ENCODE measurements at places on chromosomes 1 and 21. TPM values are rescaled to one million over a fixed set of nuclear protein-coding genes. Genes with fewer than 3 reads are reported as not detected.

Gene KPRP
- polyA plus RNA-seq = not detected

GRCh38 chr1:221454096-221454495 is 287.8 kb downstream of the DUSP10 start:
- no peak overlapping the region for H3K27ac ChIP-seq
- H3K36me3 ChIP-seq = no peaks in the 10 kb centered on the region
- DNase-seq = no peak
- peaks cover 1% of the 10 kb centered on the region for H3K4me1 ChIP-seq
- H3K27me3 ChIP-seq = no peaks in the 10 kb centered on the region
- no peak overlapping the region for H3K4me3 ChIP-seq

DNA sequence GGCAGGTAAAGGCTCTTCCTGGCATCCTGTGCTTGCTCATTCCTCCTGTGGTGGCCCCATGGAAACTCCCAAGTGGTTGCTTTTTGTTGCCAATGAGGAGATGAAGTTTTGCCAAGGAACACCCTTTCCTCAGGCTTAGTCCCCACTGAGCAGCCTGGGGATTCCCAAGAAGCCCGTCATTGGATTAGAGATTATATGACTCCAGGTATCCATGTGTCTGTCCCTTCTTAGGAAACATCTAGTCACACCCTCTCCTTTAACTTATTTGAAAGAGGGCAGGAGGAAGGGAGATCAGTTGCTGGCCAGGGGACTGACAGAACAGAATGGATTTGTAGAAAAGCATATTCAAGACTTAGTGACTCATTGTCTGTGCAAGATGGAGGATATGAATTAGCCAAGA is 3.8 kb upstream of the LCE3A start:
- no peak for DNase-seq
- peaks cover 12% of the 10 kb centered on the region for H3K4me1 ChIP-seq
- no peak overlapping the region for H3K4me3 ChIP-seq
- no peak overlapping the region for H3K27ac ChIP-seq
- no peaks in the 10 kb centered on the region for H3K36me3 ChIP-seq

Gene PGM1
- 33.5 TPM for polyA plus RNA-seq

DNA sequence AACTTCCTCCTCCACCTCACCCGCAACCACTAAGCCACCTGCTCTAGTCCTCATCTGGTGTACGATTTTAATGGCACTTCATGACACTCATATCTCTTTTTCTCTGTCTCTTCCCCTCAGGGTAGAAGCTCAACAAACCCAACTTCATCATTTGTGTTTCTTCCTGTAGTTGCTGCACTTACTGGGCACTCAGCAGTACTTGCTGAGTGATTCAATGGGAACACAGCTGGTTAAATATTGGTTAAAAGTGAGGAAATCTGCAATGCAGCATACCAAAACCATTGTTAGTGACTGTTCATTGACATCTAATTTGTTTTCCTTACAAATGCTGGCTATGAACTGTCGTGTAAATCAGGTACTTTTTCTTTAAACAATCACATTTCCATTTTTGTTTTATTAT is 541.1 kb upstream of the PRMT6 start:
- no peak overlapping the region for H3K27ac ChIP-seq
- no peak for DNase-seq
- no peaks in the 10 kb centered on the region for H3K4me1 ChIP-seq
- no peaks in the 10 kb centered on the region for H3K36me3 ChIP-seq
- H3K27me3 ChIP-seq = no peaks in the 10 kb centered on the region

Gene IFI16
- 121 TPM for polyA plus RNA-seq

All from ovary (tissue), 10 donors.